Inflammatory macrophage (primary cell): ENCODE measurements at places on chromosomes 3 and 15.

DNA sequence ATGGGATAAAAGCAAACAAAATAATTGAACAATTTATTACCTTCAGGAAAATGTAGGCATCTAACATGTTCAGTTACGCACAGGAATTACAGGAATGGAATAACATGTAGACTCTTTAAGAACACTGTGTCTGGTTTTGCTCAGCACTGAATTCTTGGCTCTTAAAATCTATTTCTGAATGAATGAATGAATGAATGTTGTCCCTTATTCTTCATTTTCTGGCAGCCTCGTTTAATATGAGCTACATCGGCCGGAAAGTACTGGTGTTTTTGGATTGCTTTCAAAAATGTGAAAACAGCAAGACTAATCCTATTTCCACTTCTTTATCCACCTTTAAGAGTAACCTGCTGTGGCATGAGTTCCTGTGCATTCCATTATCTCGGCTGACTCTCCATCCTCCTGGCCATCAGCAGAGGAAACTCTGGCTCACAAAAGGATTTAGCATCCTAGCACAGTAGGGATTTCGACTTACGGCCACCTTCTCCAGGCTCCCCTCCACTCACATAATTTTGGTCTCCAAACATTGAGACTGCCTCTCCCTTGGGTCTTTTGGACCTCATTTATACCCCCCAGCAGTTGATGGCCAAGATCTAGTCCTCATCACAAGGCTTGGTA is 145.3 kb downstream of the FOXP1 start:
- no peak for DNase-seq

GRCh38 chr15:35197306-35197705 is 112.2 kb upstream of the NANOGP8 start:
- no peak for DNase-seq

DNA sequence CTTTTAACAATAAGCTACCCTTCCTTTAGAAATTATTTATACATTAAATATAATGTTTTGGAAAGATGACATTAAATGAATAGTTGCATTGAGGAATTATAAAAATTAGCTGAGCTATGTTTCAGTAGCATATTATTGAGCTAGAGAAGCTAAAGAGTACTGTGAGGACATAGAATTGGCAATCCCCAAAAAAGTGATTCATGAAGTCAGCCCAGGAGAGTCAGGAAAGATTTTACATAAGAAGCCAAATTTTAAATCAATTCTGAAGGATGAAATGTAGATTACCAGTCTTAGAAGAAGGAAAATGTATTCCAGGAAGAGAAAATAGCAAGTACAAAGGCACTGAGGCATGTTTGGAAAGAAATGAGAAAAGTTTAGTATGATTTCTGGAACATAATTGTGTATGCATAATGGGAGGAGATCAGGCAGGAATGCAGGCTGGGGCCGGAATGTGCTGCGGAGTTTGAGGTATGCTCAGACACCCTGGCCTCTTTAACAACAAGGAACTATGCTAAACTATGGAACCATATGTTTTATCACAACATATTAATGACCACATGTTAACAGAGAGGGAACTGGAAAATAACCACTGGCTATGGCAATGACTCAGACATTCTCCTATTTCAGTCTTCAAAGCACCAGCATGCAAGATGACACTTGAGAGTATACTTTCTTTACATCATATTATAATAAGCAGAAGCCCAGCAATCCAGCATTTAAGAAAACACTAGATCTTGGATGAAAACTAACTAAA is 103.3 kb upstream of the COL8A1 start:
- DNase-seq = no peak

- DNase-seq = no peak
Observed at GRCh38 chr3:49841126-49841696, 15.2 kb downstream of the TRAIP start.

DNA sequence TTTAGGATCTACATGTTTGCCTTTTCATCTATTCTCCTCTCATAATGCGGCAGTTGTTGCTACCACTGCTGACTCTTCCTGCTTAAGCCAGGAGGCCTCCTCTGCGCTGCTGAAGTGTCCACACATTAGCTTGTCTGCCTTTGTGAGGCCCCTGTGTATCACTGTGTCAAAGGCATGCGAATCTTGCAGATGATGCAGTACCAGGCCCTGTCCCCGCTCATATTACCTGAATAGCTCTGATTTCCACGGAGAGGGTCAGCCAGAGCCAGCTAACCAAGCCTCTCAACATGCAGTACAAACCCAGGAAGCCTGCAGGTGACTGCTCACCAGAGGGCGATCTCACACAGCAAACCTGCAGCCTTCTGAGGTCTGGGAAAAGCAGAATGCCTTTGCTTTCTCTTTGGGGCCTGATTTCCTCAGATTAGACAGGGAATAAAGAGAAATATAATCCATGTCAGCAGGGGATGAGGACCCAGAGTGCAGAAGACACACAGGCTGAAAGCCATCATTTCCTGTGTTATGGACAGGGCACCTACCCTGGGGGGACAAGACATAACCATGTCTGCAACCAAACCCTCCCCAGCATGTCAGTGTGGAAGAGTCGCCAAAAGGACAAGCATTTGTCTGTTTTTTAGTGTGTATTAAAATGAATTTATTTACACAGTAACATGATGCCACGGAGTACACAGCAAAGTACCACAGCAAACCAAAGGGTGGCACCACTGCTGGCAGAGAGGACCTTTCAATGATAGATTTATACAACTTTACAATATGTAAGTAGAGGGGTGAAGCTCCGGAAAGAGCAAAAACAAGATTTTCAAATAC is 36.8 kb upstream of the TSPAN3 start:
- peak; percentile 28 for DNase-seq

DNA sequence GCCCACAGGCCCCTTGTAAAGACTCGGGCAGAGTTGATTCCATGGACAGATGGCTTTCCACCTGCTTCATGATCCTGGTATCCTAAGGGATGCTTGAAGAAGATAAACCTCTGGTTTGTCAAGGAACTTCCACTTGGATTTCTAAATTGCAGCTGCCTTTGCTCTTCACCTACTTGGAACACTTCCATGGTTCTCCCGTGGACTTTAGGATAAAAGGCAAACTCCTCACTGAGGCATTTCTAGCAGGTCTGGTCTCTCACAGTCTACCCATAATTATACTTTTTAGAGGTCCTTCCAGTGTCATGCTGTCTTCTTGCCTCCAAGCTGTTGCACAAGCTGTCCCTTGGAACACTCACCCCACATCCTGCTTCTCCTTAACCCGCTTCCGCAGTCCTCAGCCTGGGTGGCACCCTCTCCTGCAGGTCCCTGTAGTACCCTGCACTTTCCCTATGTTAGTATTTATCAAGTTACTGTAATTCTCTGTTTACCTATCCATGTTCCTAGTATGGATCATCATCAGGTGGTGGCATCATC is 12.7 kb downstream of the TLNRD1 start:
- DNase-seq = no peak

DNA sequence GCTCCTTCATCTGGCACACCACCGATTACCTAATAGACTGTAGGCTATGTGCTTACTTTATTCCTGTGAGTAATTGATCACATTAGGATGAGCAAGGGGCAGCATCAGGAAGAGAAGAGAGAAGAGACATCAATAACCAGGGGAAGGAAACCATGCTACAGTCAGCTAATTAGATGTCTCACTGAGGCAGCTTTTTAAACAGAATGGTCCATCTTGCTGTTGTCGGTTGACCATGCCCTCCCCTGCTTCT is 278.4 kb downstream of the RPLP1 start:
- peak; percentile 14 for DNase-seq

DNA sequence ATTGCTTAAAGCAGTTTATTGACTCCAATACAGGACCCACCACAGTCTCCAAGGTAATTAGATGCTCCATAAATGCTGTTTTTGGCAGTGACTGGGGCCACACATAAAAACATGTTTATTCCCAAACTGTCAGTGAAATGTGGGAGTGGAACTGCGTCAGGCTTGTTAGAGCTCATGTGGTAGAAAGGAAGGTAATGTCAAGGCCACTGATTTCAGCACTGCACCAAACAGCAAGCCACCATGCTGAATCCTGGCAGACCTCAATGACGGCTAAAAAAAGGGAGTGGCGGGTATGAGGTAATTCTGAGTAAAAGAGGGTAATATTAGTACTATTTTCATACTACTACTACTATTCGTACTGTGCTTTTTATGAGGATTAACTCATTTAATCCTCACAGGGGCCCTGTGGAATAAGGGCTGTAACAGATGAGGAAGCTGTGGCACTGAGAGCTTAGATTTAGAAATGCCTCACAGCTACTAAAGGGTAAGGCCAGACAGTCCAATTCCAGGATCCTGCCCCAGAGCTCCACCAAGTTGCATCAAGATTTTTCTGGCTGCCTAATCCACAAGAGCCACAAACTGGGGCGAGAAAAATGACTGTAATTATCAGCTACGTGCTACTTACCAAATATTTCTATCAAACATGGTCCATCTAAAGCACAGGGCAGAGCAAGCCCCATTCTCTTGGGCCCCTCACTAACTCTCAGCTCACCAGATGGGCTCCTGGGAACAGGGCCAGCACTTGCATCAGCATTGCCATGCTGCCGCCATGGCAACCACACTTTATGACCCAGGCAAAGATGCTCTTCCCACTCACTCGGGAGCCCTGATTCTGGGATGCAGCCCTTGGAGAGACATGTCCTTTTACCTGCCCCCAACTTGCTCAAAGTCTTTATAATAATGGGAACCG is 83.6 kb upstream of the SPATA12 start:
- no peak for DNase-seq

DNA sequence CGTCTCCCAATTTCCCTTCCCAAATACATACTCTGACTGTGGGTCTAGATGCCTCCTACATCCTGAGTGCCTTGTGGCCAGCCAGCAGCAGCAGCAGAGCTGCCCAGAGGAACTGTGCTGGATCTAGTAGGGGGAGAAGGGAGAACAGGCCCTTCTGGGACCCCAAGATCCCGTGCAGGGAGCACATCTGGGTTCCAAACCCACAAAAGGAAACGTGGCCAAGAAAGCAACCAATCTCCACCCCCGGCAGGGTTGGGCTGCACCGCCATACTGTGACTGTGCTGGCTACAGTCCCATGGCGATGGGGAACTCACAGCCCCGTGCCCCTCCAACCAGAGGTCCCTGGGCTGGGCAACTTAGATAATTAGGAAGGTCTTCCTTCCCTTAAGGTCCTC is 86.3 kb downstream of the PPCDC start:
- DNase-seq = no peak
